ENCODE measurements at places on chromosomes 13 and 19.
A peak's percentile ranks its signal among the peaks of the same experiment; 100 is the strongest.

- DNase-seq: no peak
Observed at GRCh38 chr13:81377921-81378320, 1037.0 kb upstream of the SPRY2 start.

DNA sequence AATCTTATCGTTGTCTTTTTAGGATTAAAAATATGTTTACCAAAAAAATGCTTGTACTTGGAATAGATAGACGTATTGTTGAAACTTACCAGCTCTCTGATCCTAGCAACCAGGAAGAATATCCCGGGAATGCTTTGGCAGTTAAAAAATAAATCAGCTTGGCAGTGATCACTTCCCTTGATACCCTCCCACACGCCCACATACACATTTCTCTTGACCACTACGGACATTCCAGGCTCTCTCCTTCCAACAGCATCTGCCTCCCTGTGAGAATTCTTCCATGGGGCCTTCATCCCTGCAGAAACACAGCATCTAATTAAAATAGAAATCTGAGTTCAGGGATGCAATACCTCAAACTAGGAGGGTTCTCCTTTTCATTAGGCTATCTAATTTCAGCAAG lies 57.9 kb downstream of the THSD1 start:
- no peak for DNase-seq

DNA sequence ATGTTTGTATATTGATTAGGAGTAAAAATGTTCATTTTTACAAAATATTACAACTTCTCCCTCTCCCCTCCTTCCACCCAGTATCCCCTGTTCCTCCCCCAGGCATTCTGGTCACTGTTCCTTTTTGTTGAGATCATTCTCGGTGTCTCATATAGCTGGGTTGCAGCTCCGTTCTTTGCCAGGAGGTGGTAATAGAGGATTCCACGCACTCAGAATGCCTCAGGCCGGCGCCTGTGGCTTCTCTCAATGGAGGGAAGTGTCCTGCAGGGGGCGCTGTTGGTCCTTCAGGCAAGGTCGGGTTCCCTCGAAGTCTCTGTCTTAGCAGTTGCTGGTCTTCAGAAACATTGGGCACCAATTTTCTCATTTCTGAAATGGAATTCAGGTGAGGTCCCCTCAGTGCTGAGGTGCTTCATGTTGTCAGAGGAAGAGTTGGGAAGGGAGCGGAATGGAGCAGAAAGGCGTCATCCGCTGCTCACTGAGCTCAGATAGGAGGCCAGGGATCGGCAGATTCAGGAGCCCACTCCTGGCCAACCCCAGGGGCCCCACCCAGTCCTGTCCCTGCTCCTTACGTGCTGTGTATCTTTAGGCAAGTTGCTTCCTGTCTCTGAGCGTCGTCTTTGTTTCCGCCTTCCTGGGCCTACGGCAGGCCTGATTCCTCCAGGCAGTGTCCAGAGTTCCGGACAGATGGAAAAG lies 10.3 kb upstream of the GARIN5A start:
- peak; percentile 75 for DNase-seq

GRCh38 chr13:30224732-30225131 lies 82.6 kb downstream of the KATNAL1 start:
- DNase-seq: no peak

DNA sequence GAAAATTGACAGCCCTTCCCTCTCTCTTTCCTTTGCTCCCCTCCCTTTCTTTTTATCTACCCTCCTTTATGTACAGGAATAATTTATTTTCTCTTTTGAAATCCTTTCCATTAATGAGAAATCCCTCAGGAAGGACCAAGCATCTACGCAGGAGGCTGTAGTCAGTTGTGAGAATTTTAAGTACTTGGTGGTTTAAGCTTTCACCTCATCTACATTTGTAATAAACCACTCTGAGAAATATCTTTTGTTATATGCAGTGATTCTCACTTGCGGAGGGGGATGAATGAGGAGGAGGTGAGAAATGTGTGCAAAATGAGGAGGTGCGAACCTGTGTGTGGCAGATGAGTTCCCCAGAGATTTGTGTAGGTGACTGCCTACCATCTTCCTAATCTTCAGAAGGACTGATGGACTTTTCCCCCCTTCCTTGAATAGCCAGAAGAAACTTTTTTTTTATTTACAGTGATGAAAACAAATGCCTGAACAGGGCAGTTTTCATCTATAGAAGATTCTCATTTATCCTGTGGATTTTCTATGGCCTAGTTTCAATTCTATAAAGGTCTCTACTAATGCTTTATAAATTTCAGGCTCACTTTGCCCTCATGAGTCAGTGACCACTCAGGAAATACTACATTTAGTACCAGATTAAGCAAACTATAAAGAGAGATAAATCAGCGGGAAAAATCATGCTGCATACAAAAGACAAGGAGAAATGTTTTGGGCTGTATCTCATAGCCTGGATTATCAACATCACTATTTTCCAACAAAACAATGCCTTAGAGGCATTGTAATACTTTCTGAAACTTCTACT lies 118.3 kb downstream of the LHFPL6 start:
- no peak for DNase-seq
